ENCODE measurements at places on chromosomes 3 and 15. TPM values are rescaled to one million over a fixed set of nuclear protein-coding genes. Genes with fewer than 3 reads are reported as not detected.
A peak's percentile ranks its signal among the peaks of the same experiment; 100 is the strongest.

- DNase-seq = peak; percentile 11
Measured at GRCh38 chr15:58269455-58270414, 131.6 kb downstream of the AQP9 start.

HCLS1 gene
- total RNA-seq = not detected

GRCh38 chr3:114447545-114447944, 153.7 kb downstream of the TIGIT start:
- DNase-seq = no peak

LSMEM2 gene
- total RNA-seq = not detected

GOLGA8A gene
- total RNA-seq = 10.9 TPM

Data from MG63 (cell line).